Fibroblast of villous mesenchyme (primary cell): ENCODE measurements at places on chromosomes 6 and 20.

DNA sequence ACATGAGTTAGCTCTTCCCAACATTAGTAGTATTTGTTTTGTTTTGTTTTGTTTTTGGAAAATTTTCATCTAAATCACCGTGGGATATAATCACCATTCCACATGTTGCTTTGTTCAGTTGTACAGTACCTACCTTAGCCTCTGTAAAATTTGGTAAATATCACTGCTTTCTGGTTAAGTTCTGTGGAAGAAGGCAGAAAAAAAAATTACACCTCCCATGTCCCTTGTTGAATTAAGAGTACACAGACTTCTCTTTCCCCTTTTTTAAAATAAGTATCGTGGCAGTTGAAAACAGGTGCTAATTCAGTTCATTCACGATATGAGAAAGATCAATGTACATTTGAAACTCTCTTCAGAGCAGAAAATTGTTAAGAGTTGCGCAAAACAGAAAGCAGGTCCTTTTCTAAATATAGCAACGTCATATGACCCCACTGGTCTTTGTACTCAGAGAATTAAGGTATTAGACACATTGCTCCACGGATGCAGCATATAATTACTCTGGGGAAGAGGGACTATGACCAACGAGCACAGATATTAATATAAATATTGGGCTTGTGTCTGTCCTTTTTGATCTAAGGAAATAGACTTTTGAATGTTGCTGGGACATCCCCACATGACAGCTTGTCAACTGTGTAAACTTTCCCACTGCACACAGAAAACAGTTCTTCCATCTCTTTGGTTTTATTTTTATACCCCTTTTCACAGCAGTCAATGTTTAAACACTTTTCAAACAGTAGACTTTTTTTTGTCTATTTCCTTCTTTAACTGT is 58.6 kb upstream of the ZNF217 start:
- DNase-seq, result peak; percentile 71

DNA sequence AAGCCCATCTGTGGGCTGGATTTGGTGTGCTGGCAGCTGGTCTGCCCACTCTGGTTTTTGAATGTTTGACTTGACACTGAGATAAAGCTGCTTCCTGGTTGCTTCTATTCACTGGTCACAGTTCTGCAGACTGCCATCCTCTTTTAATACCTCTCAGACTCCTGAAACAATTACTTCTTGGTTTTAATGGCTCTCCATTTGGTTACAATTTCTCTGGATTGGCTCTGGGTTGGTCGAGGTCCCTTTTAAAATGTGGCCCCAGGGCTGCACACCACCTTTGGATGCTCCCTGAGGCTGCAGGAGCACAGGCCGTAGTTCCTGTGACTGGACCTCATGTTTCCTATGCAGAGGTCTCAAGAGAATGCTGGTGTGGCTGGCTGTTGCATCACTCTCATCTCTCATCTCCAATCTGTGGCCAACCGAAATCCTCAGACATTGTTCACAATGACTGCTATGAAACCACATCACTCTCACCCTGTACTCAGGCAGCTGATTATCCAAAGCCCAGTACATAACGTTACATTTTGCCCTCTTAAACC is 98.5 kb downstream of the INSM1 start:
- peak; percentile 59 for DNase-seq

DNA sequence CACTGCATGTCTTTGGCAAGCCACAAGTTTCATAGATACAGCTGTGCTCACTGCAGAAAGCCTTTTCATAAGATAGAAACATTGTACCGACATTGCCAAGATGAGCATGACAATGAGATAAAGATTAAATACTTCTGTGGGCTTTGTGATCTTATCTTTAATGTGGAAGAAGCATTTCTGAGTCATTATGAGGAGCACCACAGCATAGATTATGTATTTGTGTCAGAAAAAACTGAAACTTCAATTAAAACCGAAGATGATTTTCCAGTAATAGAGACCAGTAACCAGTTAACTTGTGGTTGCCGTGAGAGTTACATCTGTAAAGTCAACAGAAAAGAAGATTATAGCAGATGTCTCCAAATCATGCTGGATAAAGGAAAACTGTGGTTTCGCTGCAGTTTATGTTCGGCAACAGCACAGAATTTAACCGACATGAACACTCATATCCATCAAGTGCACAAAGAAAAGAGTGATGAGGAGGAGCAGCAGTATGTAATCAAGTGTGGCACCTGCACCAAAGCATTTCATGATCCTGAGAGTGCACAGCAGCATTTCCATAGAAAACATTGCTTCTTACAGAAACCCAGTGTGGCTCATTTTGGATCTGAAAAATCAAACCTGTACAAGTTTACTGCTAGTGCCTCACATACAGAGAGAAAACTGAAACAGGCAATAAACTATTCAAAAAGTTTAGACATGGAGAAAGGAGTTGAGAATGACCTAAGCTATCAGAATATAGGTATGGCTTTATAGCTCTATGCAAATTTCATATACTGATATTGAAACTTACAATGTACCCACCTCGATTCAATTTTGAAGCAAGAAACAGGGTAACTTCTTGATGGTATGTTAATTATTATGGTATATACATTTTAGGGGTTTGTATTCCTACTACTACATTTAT is 23.9 kb upstream of the BAG2 start:
- no peak for DNase-seq

DNA sequence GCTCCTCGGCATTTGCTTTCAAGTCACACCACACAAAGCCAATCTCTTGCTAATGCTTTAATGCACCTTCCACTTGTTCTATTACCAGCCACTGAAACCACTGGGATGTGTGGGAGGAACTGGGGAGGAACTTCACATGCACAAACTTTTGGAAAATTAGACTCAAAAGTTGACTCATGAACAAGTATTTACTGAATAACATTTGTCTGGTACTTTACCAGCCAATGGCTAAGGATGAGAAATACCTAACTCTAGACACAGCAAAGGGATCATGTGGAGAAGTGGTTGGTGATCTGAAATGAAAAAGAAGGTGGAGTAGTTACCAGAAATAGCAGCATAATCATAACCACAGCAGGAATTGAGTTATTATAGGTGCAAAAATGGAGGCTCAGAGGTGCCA is 554.0 kb upstream of the NOX3 start:
- no peak for DNase-seq
